ENCODE measurements at places on chromosomes 16 and 17. TPM values are rescaled to one million over a fixed set of nuclear protein-coding genes. Genes with fewer than 3 reads are reported as not detected.

DNA sequence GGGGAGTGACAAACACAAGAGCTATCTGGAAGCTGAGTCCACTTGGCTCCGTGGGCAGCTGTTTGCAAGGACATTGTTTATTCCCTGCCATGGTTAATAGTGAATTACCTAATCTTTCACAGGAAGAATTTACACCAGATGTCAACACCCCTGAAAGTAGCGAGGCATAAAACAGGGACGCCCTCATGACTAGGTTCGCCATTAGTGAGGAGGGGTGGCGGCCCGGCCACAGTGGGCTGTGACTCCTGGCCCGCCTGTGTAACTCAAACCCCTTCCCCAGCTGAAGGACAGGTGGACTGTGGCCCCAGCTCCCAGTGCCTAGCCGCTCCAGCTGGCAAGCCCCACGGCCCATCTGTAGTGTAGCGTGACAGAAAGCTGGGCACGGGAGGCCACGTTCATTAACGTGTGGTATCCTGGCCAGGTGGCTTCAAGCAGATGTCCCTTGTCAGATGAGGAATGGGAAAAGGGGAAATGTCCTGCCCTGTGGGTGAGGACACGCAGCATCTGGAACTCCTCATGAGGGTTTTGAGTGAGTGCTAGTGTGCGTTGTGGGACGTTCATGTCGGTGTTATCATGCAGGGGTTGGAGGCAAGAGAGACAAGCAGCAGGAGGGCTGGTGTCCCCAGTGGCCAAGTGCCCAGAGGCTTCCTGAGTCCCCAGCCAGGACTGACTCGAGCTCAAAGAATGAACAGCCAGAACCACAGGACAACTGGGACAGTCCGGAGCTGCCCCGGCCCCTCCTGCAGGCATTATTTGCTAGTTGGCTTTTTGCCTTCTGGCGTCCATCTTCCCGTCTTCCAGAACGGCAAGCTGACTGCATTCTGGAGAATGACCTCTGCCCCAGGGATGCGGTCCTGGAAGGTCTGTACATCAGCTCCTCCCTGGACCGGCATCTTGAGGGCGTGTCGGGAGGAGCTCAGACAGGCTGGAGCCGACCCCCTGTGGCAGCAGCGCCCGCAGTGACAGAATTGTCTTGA lies 19.2 kb downstream of the KDM8 start:
- H3K4me1 ChIP-seq, result peaks cover 14% of the 10 kb centered on the region
- no peak for DNase-seq
- no peaks in the 10 kb centered on the region for H3K27me3 ChIP-seq
- no peak overlapping the region for H3K27ac ChIP-seq
- H3K36me3 ChIP-seq, result peaks cover 9% of the 10 kb centered on the region
- no peak overlapping the region for H3K4me3 ChIP-seq

GRCh38 chr17:57834146-57834741 lies 15.6 kb downstream of the MRPS23 start:
- no peaks in the 10 kb centered on the region for H3K27me3 ChIP-seq
- no peak overlapping the region for H3K27ac ChIP-seq
- no peak overlapping the region for H3K4me3 ChIP-seq
- DNase-seq, result peak; percentile 36

- H3K4me3 ChIP-seq, result no peak overlapping the region
- no peak overlapping the region for H3K27ac ChIP-seq
- no peaks in the 10 kb centered on the region for H3K36me3 ChIP-seq
- H3K27me3 ChIP-seq, result peaks cover 5% of the 10 kb centered on the region
These were observed 15.4 kb upstream of the TMEM92 start for GRCh38 chr17:50258647-50259476.

DNA sequence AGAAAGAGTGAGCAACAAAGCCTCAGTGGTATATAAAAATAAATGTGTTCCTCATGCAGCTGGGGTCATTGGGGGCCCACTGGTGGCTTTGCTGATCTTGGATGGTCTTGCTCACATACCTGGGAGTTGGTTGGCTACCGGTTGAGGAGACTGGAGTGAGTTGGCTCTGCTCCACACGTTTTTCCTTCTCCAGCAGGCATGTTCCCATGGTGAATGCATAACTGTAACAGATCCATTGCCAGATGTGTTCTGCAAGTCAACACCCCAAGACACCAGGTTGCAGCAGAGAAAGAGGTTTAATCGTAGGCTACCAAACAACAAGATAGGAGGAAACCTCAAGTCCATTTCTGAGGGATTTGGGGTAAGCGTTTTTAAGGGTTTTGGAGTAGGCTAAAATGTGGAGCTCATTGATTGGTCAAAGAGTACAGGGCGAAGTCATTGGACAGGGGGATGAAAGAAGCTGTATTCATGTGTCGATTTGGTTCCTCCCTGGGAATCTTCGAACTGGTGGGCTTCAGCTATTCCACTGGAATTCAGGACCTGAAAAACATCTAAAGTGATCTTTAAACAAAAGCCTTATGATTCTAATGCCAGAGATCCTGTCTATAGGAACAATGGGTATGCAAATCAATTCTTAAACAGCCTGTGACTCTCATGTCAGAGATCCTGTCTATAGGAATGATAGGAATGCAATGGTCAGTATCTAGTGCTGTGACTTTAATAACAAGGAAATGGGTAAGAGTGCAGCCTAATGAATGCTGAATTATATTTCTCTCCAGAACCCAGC lies 467.5 kb upstream of the C16orf82 start:
- no peak overlapping the region for H3K4me3 ChIP-seq
- H3K27ac ChIP-seq, result peak overlapping the region; percentile 82
- peaks cover 12% of the 10 kb centered on the region for H3K27me3 ChIP-seq
- peaks cover 54% of the 10 kb centered on the region for H3K4me1 ChIP-seq

TRPV3 gene
- 0.77 TPM for total RNA-seq

ALOX12 gene
- not detected for total RNA-seq

TBC1D3G gene
- not detected for total RNA-seq

Data from activated naive CD4-positive, alpha-beta T cell treated with anti-CD3 and anti-CD28 coated beads for 36 hours (primary cell).